ENCODE measurements at places on chromosomes 1 and 21. TPM values are rescaled to one million over a fixed set of nuclear protein-coding genes. Genes with fewer than 3 reads are reported as not detected.

OR2M3 gene
- polyA plus RNA-seq: not detected

RASAL2 gene
- polyA plus RNA-seq: 15.5 TPM

PCP4 gene
- 2.3 TPM for polyA plus RNA-seq

PPM1J gene
- 1.3 TPM for polyA plus RNA-seq

FCRLB gene
- 0.32 TPM for polyA plus RNA-seq

MTARC2 gene
- 17.4 TPM for polyA plus RNA-seq

PCSK9 gene
- polyA plus RNA-seq: 0.01 TPM

CRNN gene
- not detected for polyA plus RNA-seq

FAM110D gene
- 3.0 TPM for polyA plus RNA-seq

TAS1R1 gene
- 0.74 TPM for polyA plus RNA-seq

S100A1 gene
- polyA plus RNA-seq: 0.97 TPM

DISC1 gene
- 5.3 TPM for polyA plus RNA-seq

NBPF19 gene
- polyA plus RNA-seq: 11.9 TPM

TEDDM1 gene
- 0.58 TPM for polyA plus RNA-seq

OR6N1 gene
- polyA plus RNA-seq: not detected

GJA5 gene
- polyA plus RNA-seq: 27.5 TPM

PADI3 gene
- polyA plus RNA-seq: not detected

KCNJ9 gene
- not detected for polyA plus RNA-seq

CD48 gene
- 17.6 TPM for polyA plus RNA-seq

CREG1 gene
- polyA plus RNA-seq: 94.1 TPM

SLC19A1 gene
- polyA plus RNA-seq: 0.88 TPM

SLC6A9 gene
- 2.1 TPM for polyA plus RNA-seq

TNNT2 gene
- 2.3 TPM for polyA plus RNA-seq

OPRD1 gene
- polyA plus RNA-seq: not detected

CYP4B1 gene
- 0.38 TPM for polyA plus RNA-seq

LMX1A gene
- polyA plus RNA-seq: 0.15 TPM

HLX gene
- polyA plus RNA-seq: 9.4 TPM

HFM1 gene
- 2.9 TPM for polyA plus RNA-seq

FAM43B gene
- 0.04 TPM for polyA plus RNA-seq
